Glutamatergic neuron (in vitro differentiated cells): ENCODE measurements at places on chromosomes 16 and 17.

DNA sequence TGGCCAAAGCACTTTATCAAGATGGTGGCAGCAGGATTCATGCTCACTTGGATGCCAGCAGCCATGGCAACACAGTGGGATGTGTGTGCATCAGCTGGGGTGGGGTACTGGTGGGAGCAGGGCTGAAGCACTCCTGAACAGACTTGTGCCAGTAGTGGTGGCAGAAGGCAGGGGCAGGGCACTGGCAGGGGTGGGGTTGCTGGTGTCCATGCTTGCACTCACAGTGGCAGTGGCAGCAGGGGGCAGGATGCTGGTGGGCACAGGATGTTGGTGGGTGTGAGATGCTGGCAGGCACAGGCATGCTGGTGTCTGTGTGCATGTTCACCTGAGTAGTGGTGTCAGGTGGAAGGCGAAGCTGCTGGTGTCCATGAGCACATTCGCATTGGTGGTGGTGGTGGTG is 161.0 kb upstream of the PMFBP1 start:
- DNase-seq: no peak

- DNase-seq: peak; percentile 46
These were observed 1.2 kb downstream of the ARHGAP44 start for GRCh38 chr17:12790249-12791106.

- no peak for DNase-seq
These were observed 129.8 kb upstream of the RCVRN start for GRCh38 chr17:10034719-10035475.

- no peak for DNase-seq
These were observed 41.0 kb downstream of the FOXL1 start for GRCh38 chr16:86619239-86619794.

- no peak for DNase-seq
These were observed 41.4 kb upstream of the NOL11 start for GRCh38 chr17:67676305-67676704.

DNA sequence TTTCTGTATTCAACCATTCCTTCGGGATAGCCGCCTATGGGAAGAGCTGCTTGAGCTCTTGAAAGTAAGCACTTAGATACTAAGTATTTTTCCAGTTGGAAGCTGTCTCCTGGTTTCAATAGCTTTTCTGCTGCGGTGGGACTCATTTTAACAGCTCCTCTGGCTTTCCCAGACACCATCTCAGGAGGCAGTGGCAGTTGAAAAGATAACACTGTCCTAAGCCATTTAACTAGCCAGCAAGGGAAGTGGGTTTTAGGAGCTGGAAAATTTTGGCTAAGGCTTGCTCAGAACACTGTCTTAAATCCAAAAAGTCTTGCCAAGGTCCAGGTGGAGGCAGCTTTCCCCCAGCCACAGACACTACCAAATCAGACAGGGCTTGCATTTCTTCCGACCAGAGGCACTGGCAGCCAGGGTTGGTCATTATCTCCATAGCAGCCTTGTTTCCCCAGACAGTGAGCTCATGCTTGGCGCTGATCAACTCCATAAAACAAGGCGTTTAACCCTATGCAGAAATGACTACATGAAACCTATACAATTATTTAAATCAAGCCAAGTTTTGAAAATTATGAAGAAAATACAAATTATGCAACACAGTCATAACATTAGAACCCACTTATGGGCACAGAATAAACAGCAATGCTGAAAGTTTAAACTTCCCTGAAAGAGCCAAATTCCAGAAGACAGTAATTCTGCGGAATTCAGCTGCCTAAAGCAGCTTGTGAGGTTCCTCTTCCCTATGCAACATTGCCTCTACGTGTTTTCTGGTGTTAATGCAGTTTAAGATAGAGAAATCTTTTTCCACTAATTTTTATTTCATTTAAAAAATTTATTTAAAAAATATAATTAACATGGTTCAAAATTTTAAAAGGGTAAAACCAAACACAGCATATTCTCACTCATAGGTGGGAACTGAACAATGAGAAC is 25.0 kb downstream of the GABARAPL2 start:
- DNase-seq: no peak

DNA sequence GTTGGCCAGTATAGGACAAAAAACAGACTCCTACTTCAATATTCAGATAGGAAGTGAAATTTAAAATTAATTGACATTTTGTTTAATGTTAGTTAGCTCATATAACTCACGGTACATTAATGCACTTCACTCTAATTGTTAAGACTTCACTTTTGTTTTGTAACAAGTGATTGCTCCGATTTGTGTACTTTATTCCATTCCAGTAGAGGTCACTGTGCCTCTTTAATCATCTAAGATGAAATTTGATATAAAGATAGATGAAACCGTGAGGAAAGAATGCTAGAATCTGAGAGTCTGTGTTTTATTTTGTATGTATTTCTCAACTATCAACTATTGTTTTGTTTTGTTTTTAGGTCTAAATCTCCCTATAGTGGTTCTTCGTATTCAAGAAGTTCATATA is 29.0 kb downstream of the RBBP6 start:
- no peak for DNase-seq

GRCh38 chr17:7922269-7922844 is 6.3 kb upstream of the RNF227 start:
- DNase-seq: no peak

GRCh38 chr17:48455791-48456190 is 25.8 kb upstream of the SKAP1 start:
- no peak for DNase-seq

DNA sequence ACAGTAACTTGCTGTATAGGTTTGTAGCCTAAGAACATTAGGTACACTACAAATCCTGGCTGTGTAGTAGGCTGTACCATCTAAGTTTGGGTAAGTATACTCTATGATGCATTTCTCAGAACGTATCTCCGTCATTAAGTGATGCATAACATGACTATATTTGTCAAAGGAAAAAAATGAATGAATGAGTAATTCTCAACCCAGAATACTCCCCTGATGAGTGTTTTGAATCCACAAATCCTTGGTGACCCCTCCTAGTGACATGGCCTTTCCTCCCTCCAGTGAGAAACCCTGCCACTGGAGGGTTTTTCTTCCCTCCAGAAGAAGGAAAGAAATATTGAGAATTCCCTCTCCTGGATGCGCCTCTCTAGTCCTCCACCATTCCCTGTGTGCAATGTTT is 24.0 kb upstream of the SALL1 start:
- DNase-seq: no peak

- DNase-seq: no peak
These were observed 7.1 kb upstream of the NFATC3 start for GRCh38 chr16:68077866-68078700.

GRCh38 chr17:48066656-48067055 is 18.5 kb downstream of the NFE2L1 start:
- no peak for DNase-seq

- DNase-seq: no peak
These were observed 78.9 kb downstream of the RTN4RL1 start for GRCh38 chr17:1946021-1946932.

- DNase-seq: no peak
These were observed 195.5 kb downstream of the TOX3 start for GRCh38 chr16:52351451-52351850.
